HFFc6 (cell line): ENCODE measurements at places on chromosomes 12 and 14.

DNA sequence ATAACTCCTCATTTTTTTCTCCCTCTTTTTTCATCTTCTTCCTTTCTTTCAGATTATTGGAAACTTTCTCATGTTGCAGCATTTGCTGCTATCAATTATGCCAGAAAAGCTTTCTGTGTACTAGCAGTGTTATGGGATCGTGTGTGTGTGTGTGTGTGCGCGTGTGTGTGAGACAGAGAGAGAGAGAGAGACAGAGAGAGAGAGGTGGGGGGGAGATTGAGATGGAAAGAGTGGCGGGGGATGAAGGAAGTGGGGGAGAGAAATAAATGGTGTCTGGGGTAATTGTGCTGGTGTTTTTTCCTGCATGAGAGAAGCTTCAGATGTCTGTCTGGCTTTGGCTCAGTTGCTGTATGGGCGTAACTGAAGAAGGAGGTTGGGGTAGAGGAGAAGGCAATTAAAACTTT lies 268.9 kb downstream of the RAD51B start:
- no peak for DNase-seq

- DNase-seq = no peak
Observed at GRCh38 chr12:9649532-9649940, 20.0 kb upstream of the CLEC2D start.

DNA sequence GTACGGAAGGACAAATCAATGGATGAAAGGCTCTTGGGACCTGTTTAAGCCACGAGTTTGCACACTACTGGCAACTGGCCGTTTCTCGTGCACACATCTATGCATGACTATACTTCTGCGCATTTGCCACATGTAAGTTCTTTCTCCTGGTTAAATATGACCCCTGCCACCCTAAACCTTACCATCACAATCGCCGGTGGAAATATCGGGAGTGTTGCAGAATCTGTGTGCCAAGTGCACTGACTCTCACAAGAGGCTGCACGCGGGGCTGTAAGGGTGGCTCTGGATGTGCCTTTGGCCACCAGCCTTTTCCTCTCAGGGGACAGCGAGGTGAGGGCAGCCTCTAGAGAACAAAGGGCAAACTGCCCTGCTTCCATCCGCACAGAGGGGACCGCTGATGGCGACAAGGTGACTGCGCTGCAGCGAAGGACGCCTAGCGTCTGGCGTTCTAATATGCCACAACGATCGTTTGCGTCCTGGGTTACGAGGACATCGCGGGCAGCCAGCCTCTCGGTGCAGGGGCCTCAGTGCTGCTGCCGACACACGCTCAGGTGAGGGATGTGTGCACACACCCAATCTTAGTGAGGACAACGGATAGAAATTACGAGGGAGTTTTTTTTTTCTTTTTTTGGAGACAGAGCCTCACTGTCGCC lies 232.2 kb downstream of the PCNX1 start:
- no peak for DNase-seq

- no peak for DNase-seq
Observed at GRCh38 chr14:61877035-61877390, 114.8 kb downstream of the SNAPC1 start.

- no peak for DNase-seq
Observed at GRCh38 chr12:96623656-96624217, 134.4 kb downstream of the CFAP54 start.

DNA sequence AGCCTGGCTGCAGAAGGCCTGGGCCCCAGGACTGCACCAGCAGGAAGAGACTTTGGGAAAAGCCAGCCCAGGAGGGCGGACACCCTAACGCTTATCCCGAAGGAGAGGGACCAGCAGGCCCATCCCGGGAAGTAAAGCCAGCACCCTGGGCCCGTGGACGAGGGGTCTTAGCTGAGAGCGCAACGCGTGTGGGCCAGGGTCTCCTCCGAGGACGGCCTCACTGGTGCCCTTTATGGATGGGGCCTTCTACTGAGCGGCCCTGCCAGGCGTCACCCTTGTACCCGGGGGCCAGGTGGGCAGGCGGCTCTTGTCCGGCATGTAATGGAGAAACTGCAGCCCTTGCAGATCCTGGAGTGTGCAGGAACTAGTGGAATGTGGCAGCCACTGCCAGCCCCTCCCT lies 14.1 kb downstream of the TEDC1 start:
- no peak for DNase-seq

GRCh38 chr12:121132601-121133481 lies at the start of gene P2RX7:
Gene P2RX7, plus strand, starts transcription at chr12:121132876. Its CDS starts 95 bp downstream, at chr12:121132971.
- peak; percentile 34 for DNase-seq

DNA sequence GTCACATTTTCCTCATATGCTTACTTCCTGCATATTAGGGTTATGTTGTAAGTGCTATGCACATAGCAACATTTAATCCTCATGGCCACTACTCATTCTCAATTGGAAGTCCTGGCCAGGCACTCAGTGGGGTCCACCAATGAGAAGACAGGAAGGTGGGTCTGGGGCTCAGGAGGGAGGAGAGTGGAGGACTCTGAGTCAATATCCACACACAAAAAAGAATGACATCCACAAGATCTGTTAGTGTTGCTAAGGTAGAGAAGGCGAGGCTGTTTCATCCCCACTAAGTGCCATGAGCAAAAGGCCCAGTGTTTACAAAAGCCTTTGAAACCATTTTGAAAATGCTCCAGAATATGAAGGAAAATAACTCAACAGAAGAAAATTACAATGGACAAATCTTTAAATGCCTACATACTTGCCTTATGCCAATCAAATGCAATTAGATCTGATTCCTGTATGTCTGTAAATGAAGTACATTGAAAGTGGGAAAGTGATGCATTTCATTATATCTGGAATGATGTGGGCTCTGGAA lies 53.9 kb downstream of the EID3 start:
- peak; percentile 77 for DNase-seq
